CD4-positive, alpha-beta T cell treated with Interleukin-6 for 4 hours (primary cell): ENCODE measurements at places on chromosomes 11 and 22.

- no peak for DNase-seq
Observed at GRCh38 chr11:12581416-12581815, 92.8 kb upstream of the TEAD1 start.

DNA sequence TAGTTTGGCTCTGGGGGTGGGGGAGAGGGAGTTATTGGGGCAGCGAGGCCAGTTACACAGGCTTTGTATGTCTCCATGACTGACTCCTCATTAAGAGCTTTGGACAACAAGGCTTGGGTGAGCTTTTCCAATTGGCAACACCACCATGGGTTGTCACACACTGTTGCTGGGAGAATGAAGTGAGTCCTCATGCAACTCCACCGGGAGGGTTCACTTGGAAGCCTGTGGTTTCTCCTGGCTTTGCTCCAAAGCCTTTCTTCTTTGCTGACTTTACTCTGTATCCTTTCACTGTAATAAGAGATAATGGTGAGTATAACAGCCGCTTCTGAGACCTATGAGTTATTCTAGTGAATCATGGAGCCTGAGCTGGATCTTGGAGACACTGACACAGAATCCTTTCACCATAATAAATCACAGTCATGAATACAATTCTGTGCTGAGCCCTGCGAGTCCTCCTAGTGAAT, 24.9 kb downstream of the EIF3F start:
- DNase-seq: no peak

GRCh38 chr11:92246630-92247029, 22.0 kb downstream of the FAT3 start:
- no peak for DNase-seq

DNA sequence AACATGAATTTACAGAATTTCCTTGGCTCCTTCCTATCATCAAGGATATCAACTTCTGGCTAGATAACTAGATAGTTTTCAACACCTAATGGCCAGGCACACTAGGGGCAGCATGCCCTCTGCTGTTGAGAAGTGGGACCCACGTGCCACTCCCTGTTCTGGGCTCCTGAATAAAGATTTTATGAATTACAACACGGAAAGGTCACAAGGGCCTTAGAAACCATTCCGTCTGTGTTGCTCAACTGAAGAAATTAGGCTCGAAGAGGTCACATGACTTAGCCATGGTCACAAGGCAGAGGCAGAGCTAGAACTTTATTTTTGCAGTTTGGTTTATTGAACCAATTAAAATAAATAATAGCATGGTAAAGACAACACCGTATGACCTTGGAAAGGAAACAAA, 36.0 kb downstream of the PRCP start:
- DNase-seq: peak; percentile 49

- no peak for DNase-seq
Observed at GRCh38 chr22:46245511-46245910, 4.6 kb downstream of the CDPF1 start.

DNA sequence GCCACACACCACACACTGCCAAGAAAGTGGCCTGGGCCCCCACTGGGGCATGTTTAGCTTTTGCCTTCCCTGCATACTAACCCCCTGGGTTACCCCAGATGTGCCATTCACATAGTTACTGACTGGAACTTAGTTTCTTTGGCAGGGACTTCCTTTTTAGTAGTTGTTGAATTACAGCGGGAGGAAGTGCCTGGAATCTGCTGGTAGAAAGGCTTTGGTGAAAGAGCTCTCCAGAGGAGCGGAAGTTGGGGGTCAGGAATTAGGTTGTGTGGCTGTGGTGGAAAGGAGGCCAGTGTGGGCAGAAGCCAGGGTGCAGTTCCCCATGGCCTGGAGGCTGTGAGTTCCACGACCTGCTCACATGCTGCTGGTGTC, 69.0 kb downstream of the MED15 start:
- no peak for DNase-seq
